NCI-H1417 treated with DMSO at 0.1 percent for 48 hours (cell line): ENCODE measurements at places on chromosomes 12 and 14.

- DNase-seq = no peak
Observed at GRCh38 chr12:53674977-53675700, 744 bp downstream of the ATP5MC2 start.

GRCh38 chr14:71246539-71246938, 339.3 kb downstream of the PCNX1 start:
- DNase-seq = no peak

DNA sequence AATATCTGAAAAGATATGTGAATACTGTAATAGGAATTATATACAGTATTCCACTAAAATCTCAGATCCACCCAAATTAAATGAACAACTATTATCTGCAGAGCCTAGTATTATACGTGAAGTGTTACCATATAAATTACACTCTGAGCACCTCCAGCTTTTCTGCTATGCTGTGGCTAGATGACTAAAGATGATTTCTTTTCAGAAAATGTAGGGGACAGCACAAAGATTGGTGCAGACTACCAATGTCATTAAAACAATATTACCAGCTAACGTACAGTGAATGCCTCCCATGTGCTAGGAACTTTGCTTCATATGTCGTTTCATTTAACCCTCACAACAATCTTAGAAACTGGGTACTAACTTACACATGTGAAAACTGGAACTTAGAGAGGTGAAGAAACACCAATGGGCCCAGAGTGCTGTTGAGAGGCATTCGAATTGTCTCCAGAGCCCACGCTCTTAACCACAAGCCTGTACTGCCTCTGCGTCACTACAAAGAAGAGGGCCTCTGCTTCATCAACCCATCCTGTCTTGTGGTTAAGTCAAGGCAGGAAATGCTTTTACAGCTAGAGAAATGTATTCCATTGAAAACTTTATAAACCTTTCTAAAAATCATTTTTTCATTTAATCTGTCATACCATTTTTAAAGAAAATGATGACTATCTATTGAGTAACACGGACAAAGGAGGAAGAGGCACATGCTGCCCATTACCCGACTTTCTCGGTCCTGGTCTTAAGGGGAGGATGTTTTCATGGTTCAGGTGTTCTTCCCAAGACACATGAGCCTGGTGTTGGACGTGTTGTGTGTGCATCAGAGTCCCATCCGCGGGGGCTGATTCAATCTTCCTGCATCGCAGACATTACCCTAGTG, 1.3 kb downstream of the GPR65 start:
- no peak for DNase-seq

GRCh38 chr12:6735448-6736191, 11.8 kb downstream of the COPS7A start:
- no peak for DNase-seq

- DNase-seq = no peak
Observed at GRCh38 chr12:65494537-65494936, 216.1 kb downstream of the MSRB3 start.

DNA sequence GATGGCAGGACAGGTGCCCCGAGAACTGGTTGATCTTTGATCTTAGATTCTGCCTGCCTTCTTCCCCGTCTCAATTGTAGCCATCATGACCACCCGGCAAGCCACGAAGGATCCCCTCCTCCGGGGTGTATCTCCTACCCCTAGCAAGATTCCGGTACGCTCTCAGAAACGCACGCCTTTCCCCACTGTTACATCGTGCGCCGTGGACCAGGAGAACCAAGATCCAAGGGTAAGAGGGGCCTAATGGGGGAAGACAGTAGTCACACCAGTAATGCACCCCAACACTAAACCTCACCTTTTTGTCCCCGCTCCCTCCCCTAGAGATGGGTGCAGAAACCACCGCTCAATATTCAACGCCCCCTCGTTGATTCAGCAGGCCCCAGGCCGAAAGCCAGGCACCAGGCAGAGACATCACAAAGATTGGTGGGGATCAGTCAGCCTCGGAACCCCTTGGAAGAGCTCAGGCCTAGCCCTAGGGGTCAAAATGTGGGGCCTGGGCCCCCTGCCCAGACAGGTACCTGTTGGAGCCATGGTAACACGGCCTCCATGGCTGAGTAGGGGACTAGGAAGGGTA, 556 bp downstream of the TROAP start:
- DNase-seq = no peak

- DNase-seq = no peak
Observed at GRCh38 chr14:77339407-77339806, 18.6 kb downstream of the GSTZ1 start.

GRCh38 chr14:20460458-20461224, 593 bp downstream of the PIP4P1 start:
- DNase-seq = no peak

GRCh38 chr14:32576088-32576795, 247.1 kb downstream of the AKAP6 start:
- peak; percentile 41 for DNase-seq

- DNase-seq = no peak
Observed at GRCh38 chr14:22474730-22475351, 114.2 kb downstream of the DAD1 start.

DNA sequence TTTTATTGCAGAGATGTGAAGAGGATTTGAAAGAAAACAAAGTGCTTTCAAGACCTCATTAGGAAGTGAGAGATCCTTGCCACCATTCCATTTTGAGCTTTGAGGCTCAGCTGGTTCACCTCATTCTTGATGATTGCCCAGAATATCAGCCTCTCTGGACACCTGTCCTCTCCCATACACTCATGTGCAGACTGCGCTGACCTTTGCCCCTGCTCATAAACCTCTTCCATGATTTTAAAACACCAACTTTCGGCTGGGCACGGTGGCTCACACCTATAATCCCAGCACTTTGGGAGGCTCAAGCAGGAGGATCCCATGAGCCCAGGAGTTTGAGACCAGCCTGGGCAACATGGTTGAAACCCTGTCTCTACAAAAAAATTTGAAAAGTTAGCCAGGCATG, 8.9 kb downstream of the COX14 start:
- DNase-seq = no peak

- peak; percentile 61 for DNase-seq
Observed at GRCh38 chr14:61269321-61270083, 11.6 kb downstream of the TMEM30B start.

GRCh38 chr12:49227713-49228112, 37.2 kb upstream of the TUBA1C start:
- DNase-seq = no peak

DNA sequence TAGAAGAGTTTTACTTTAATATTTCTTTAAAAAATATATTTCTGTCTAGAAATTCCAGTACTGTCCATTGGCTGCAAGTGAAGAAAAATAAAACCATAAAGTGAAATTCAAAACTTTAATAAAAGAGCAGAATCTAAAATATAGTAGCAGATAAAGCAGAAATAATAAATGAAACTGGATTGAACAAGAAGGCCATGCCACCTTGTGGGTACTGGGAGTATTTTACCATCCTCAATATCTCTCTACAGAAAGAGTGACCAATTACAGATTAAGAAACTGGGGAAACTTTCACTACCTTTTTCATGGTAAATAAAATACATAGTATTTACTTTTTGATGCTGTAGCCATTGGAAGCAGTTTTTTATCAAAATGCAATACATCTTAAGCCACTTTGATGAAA, 220.5 kb downstream of the BCAT1 start:
- DNase-seq = no peak

GRCh38 chr12:107091381-107091780, 2.0 kb downstream of the CRY1 start:
- no peak for DNase-seq

GRCh38 chr12:5123921-5124320, 80.2 kb downstream of the KCNA5 start:
- DNase-seq = no peak

DNA sequence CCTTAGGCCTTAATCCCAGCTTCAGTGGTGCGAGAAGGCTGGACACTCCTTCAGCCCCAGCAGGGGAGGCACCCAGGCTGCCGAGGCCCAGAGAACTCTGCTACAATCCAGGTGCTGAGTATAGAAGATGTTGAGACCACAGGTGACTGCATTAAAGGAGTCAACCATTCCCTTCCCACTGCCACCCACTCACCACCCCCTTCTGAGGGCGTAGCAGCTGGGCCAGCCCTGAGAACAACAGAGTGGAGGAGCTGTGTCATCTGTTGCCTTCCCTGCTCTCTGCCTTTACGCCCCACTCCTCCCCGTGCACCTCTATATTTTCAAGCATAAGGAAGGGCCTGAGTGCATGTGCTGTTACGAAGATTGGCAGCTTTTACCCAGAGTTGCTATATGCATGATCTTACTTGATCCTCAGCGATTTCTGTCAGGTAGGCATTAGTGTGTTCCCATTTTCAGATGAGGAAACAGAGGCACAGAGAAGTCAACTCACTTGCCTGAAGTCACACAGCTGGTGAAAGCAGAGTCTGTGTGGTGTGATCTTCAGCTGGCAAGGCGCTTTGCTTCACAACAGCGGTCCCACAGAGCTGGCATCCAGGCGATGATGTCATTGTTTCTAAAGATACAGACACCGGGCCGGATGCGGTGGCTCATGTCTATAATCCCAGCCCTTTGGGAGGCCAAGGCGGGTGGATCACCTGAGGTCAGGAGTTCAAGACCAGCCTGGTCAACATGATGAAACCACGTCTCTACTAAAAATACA, 46.7 kb downstream of the RIN3 start:
- no peak for DNase-seq

DNA sequence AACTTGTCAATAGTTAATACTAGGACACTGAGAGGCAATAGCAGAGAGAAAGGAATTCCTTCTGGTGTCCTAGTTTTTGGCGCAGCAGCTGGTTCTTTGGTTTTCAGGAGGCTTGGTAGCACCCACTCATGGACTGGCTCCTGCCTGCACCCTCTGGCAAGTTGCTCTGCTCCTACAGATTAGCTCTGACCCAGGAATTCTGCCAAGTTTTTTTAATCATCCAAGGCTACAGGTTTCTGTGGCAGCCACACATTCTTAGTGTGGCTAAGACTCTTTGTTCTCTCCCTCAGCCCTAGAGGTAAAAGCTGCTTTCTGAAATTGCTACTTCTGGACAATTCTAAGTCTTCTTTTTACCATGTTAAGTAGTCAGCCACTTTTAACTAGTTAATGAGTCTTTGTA, 72.0 kb upstream of the FKBP4 start:
- no peak for DNase-seq

- DNase-seq = no peak
Observed at GRCh38 chr12:51846911-51847642, 1.4 kb downstream of the FIGNL2 start.

DNA sequence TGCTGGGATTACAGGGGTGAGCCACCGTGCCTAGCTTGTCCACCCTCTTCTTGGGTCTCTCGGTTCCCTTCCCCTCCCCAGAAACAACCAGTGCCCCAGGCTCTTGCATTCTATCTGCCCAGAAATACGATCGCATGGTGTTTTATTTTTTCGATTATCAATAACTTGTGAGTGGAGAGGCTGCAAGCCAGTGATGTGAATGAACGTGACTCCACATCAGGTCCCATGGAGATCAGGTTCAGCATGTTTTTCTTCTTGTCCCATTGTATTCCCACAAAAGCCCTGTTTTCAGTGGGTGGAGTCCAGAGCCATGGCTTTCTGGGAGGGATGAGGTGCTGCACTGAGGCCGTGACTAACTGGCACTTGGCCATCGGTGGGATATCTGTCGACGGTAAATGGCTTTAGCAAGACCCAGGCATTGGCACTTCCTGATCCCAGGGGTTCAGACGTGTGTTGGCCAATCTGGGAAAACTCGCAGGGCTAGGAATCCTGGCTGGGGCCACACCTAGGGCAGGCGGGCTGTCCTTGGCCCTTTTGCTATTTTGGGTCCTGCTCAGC, 12.7 kb upstream of the HNF1A start:
- no peak for DNase-seq

- DNase-seq = no peak
Observed at GRCh38 chr12:50734409-50735263, 29.3 kb upstream of the ATF1 start.

DNA sequence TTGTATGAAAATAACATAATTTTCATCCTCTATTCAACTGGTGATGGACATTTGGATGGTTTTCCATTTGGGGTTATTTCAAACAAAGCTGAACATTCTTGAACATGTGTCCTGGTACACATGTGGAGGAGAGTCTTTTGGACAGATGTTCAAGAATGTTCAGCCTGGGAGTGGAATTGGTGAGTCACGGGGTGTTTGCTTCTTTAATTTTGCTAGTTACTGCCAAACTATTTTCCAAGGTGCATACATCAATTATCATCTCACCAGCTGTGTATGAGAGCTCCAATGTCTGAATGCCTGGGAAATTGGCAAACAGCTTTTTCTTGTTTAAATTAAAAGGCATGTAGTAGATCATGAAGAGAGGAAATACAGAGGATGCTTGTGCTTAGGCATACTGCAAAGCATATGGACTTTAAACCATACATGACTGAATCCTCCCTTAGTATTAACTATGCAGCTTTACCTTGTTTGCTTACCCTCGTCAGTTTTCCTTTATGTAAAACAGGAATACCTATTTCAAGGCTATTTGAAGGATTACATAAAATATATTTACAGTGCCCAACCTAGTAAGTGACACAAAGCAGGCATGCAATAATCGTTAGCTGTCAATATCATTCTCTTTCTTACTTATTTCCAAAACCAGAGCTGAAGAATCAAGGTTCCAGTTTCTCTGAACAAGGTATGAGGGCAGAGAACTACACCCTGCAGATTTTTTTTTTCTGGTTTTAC, 152.1 kb downstream of the ITPR2 start:
- no peak for DNase-seq

DNA sequence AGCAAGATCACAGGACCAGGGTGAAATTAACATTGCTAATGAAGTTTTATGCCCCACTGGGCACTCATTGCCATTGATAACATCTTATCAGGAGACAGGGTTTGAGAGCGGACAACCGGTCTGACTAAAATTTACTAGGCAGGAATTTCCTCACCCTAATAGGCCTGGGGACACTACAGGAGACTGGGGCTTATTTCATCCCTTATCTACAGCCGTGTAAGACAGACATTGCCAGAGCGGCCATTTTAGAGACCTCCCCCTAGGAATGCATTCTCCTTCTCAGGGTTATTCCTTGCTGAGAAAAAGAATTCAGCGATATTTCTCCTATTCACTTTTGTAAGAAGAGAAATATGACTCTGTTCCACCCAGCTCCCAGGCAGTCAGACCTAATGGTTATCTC, 8.3 kb downstream of the OR4K17 start:
- DNase-seq = no peak

- no peak for DNase-seq
Observed at GRCh38 chr12:62860020-62860419, 74.9 kb downstream of the PPM1H start.

- no peak for DNase-seq
Observed at GRCh38 chr12:130665753-130666152, 50.3 kb downstream of the RIMBP2 start.

DNA sequence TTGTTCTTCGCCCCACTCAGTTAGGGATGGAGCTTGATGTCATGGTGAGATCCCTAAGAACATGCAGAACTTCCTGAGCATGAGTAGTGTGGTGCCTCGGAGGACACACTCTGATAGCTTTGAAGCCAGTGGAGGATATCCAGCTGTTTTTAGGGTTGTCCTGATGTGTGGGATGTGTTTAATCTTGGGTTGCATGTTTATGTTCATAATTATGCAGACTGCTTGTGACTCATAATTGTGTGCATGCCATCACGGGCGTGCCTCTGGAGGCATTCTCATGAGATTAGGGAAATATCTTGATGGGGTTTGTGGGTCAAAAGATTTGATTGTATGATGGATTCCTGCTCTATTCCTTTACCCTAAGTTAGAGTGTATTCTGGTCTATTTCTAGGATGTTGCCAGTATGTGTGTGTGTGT, 267.4 kb upstream of the PELI2 start:
- DNase-seq = no peak

GRCh38 chr12:67698672-67699581, 50.4 kb downstream of the DYRK2 start:
- DNase-seq = no peak
